ENCODE measurements at places on chromosomes 5 and 9.
A peak's percentile ranks its signal among the peaks of the same experiment; 100 is the strongest.

DNA sequence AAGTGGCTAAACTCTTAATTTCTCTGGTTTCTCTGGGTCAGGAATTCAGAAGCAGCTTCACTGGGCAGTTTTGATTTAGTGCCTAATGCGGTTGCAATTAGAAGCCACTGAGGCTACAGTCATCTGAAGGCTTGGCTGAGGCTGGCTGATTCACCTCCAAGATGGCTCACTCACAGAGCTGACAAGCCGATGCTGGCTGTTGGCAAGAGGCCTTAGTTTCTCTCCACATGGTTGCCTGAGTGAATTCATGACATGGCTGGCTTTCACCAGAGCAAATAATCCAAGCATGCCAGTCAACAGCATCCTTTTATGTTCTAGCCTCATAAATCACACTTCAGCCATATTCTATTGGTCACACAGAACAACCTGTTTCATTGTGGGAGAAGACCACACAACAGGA is 2.8 kb upstream of the CDK7 start:
- DNase-seq = no peak

DNA sequence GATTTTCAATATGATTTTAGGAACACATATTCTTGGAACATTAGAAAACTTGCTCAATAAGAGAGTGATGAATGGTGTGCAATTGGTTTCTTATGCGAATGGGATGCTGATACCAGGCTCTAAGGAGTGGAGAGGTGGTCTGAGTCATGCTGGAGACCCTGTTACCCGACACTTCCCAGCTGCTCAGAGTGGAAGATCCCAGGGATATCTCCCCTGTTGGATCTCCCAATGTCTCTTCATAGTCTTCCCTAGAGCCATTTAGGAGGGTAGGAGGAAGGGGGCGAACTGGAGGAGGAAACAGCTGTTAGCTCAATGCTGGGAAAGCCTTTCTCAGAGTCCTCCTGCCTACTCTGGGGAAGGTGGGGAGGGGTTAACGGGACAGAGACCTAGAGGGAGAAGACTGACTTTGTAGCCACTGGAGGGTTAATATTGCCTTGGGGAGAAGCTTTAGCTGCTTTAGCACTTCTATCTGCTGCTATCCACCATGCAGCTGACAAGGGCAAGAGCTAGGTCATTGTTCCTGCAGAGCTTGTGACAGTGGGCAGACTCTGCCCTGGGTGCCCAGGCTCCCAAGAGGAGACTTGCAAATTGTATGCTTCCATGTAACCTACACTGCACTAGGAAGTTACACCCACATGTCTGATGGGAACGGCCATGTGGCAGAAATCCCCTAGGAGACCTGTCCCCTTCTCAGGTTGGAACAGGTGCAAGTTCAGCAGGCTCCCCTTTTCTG is 301.0 kb downstream of the GADD45G start:
- DNase-seq = peak; percentile 49

DNA sequence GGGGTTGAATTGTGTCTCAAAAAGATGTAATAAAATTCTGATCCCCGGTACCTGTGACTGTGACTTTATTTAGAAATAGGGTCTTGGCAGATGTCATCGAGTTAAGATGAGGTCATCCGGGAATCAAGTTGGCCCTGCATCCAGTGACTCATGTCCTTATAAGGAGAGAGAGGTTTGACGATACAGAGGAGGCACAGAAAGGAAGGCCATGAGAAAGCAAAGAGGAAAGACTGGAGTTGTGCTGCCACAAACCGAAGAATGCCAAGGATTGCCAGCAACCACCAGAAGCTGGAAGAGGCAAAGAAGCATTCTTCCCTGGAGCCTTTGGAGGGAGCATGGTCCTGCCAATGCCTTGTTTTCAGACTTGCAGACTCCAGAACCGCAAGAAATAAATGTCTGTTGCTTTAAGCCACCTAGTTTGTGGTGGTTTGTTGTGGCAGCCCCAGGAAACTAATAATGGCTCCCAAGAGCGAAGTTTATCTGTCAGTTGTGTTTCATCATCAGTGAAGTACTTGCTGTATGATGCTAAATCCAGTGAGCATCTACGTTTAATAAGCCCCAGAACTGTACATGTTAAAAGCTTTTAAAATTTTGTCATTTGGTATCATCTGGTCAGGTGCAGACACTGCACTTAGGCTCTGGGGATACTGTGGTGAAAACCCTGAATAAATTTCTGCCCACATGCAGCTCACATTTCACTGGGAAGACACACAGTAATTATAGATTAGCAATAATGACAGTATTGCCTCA is 114.8 kb downstream of the TLE4 start:
- DNase-seq = no peak

DNA sequence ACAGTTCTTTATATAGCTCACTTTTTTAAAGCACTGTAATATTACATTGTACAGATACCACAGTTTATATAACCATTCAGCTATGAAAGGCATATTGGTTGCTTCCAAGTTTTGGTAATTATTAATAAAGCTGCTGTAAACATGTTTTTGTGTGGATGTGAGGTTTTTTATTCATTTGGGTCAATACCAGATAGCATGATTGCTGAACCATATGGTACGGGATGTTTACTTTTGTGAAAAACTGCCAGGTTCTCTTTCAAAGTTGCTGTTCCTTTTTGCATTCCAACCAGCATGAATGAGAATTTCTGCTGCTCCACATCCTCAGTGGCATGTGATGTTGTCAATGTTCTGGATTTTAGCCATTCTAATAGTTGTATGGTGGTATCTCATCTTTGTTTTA is 439.6 kb upstream of the NMUR2 start:
- no peak for DNase-seq

DNA sequence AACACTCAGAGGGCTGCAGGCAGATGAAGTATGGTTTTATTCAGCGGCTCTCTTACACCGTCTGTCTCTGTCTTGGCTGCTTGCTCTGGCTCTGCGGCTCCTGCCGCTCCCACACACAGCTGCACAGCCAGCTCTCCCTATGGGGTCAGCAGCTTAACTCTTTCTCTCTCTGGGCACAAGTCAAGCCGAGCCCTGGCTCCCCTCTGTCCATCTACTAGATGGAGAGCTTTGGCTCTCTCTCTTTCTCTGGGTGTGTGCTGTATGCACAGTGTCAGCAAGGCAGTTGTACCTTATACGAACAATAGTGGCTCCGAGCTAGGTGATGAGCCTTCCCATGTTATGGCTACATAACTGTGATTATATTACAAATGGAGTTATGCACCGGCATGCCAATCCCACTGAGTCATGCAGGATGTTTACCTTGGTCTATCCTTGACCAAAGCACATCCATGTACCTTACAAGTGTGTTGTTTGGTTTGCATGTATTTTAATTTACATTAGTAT is 19.3 kb upstream of the PPP2CA start:
- DNase-seq = peak; percentile 33

DNA sequence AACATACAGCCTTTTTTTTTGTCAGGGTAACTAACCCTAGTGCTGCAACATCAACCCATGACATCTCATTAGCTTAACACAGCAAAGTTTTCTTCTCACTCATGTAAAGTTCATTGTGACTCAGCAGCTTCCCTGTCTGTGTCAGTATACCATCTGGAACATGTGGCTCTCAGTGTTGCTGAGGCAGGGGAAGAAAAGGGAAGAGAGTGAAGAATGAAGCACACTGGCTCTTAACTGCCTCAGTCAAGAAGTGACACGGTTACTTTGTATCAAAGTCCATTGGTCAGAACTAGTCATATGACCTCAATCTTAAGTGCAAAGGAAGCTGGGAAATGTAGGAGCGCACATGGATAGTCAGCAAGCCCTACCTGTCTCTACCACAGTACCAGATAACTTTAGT is 185.0 kb upstream of the ELL2 start:
- DNase-seq = peak; percentile 31

DNA sequence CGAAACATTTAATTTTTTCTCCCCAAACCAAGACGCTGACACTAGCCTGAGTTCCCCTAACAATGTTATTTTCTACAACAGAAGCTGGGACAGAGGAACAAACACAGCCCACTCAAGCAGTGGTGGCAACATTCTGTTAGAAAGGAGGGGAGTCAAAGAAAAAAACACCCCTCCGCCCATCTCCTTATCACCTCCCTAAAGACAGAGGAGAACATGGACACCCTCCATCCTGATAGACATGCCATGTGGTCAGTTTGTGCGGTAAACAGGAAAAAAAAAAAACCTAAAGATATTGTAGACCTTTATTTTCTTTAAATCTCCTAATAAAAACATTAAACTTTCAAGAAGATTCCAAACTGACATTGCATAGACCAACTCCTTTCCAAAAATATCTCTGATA is 2.9 kb upstream of the DPM2 start:
- DNase-seq = no peak

DNA sequence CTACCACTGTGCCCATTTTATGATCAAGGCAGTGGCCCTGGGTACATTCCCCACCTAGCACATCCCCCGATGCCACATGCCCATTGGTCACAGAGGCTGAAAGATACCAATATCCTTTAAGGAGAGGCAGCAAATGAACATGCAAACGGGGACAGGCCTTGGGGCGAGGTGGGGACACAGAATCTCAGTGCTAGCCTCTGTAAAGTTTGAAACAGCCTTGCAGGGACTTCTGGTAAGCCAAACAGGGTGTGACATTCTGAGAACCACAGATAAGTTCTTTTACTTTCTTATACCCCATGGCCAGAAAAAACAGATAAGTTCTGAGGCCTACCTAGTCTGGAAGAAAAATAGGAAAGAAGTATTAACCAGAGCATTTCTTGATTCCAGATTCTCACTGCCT is 60.5 kb downstream of the ACER2 start:
- no peak for DNase-seq

- no peak for DNase-seq
These were observed 81.0 kb downstream of the DAB2IP start for GRCh38 chr9:121732389-121732788.

- DNase-seq = no peak
These were observed 10.8 kb upstream of the PSAT1 start for GRCh38 chr9:78286125-78286524.

DNA sequence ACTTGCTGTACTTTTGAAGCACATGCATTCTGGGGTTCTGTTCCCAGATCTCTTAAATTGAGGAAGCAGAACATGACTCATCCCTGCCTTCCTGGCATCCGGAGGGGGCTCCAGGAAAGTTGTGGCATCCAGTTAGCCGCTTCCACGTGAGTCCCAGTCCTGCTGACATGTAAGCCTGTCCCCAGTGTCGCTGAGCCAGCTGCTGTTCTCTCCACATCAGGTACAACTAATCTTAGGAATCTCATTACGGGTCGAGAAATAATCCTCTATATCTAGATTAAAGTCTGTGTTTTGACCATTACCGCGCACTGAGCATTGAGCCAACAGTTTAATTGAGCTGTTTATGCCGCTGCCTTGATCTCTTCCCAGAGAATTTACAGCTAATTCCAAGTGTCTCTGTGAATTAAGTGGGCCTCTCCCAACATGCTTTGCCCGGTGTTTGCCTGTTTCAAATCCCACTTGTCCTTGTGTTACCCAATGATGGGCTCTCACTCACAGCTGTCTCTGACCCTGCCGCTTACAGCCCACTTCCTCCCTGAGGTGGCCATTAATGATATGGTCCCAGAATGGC is 10.5 kb upstream of the SHB start:
- no peak for DNase-seq

GRCh38 chr5:80399526-80400239 is 8.2 kb upstream of the ZFYVE16 start:
- no peak for DNase-seq

- DNase-seq = no peak
These were observed 80.5 kb downstream of the NREP start for GRCh38 chr5:111676466-111676865.

DNA sequence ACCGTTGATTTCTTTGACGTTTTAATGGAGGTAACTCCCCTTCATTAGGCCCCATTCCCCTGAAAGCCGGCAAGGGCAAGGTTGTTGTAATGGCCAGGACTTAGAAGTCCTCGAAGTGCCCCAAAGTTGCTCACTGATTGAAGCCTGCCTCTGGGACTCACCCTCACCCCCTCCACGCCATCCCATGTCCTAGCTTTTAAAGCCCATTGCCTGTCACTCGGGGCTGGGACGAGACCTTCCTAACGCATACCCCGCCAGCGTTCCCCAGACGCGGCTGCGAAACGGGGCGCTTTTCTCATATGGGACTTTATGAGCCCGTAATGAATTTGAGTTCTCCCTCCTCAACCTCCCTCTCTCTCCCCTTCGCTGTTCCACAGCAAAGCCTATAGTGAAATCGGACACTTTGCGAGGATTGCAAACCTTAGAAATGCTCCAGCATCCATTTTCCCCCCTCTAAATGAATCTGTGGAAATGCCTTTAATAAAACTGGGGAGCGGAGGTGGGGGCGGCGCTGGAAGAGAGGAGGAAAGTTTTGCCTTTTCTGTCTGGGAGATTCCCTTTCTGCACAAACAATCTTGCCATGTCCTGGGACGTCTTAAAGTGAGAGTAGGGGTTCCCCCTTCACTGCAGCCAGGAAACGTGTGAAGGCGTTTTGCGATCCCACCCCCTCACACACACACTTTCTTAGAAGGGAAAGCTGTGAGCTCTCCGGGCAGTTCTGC is 1.5 kb downstream of the PAPPA start:
- DNase-seq = no peak

GRCh38 chr5:15387931-15388524 is 112.0 kb upstream of the FBXL7 start:
- no peak for DNase-seq

DNA sequence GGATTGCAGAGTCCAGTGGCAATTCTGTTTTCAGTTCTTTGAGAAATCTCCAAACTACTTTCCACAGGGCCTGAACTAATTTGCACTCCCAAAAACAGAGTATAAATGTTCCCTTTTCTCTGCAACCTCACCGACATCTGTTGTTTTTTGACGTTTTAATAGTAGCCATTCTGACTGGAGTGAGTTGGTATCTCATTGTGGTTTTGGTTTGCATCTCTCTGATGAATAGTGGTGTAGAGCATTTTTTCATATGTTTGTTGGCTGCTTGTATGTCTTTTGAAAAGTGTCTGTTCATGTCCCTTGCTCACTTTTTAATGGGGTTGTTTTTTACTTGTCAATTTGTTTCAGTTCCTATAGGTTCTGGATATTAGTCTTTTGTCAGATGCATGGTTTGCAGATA is 72.6 kb downstream of the PALM2AKAP2 start:
- DNase-seq = no peak

- peak; percentile 46 for DNase-seq
These were observed 113.4 kb upstream of the GRHPR start for GRCh38 chr9:37309136-37309535.

DNA sequence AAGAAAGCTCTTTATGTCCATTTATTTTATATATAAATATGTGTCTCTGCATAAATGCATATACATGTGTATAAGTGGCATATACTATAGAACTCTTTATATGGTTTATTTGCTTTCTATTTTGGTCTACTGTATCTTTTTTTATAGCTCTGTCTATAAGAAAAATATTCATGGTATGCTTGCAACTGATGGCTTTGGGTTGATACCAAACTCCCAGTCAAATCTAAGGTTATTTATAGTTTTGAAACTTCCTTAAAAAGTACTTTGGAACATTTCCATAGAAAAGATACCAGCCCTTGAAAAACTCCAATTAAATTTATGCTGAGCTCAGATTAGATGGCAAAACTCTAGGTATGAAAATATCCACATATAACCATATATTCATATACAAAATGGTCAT is 120.0 kb upstream of the KLF9 start:
- no peak for DNase-seq

Data from iPS-NIHi11 (cell line).